ENCODE measurements at places on chromosomes 1 and 21. TPM values are rescaled to one million over a fixed set of nuclear protein-coding genes. Genes with fewer than 3 reads are reported as not detected.

Gene TMPRSS15
- 0.07 TPM for total RNA-seq

GRCh38 chr1:5998051-5998905, 6.1 kb upstream of the NPHP4 start:
- H3K27me3 ChIP-seq = no peaks in the 10 kb centered on the region
- DNase-seq = no peak
- no peak overlapping the region for H3K27ac ChIP-seq
- H3K4me1 ChIP-seq = peaks cover 2% of the 10 kb centered on the region
- no peak overlapping the region for H3K4me3 ChIP-seq
- H3K36me3 ChIP-seq = no peaks in the 10 kb centered on the region

GRCh38 chr1:86224651-86225310, 68.2 kb upstream of the COL24A1 start:
- H3K27ac ChIP-seq = no peak overlapping the region
- no peak for DNase-seq
- H3K4me1 ChIP-seq = no peaks in the 10 kb centered on the region
- H3K27me3 ChIP-seq = no peaks in the 10 kb centered on the region
- H3K4me3 ChIP-seq = no peak overlapping the region
- H3K36me3 ChIP-seq = no peaks in the 10 kb centered on the region

DNA sequence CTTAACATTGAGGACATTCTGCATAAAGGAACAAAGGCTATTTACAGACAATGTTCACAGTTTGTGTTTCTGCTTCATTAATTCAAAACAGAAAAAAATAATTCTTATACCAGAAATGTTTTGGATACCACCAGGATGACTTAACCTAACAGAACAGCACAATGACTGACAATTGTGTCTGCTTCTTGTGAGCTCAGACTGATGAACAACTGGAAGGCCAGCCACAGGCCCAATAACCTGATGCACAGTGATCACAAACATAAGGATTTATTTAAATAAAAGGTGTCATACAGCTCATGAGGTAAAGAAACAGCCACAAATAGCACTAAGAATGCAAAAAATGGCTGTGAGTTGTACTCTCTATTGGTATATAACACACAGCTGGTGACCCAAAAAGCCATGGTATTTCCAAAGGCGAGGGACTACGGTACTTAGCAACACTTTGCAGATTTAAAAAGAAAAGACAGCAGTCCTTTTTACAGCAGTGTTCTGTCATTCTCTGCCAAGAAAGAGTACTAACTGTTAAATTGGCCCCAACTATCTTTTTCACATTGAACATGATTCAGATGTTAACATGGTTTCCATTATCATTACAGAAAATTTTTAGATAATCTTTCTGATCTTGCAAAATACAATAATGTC, 32.1 kb upstream of the DDAH1 start:
- no peaks in the 10 kb centered on the region for H3K27me3 ChIP-seq
- no peak for DNase-seq
- H3K4me1 ChIP-seq = no peaks in the 10 kb centered on the region
- no peak overlapping the region for H3K4me3 ChIP-seq
- H3K27ac ChIP-seq = no peak overlapping the region
- no peaks in the 10 kb centered on the region for H3K36me3 ChIP-seq

DNA sequence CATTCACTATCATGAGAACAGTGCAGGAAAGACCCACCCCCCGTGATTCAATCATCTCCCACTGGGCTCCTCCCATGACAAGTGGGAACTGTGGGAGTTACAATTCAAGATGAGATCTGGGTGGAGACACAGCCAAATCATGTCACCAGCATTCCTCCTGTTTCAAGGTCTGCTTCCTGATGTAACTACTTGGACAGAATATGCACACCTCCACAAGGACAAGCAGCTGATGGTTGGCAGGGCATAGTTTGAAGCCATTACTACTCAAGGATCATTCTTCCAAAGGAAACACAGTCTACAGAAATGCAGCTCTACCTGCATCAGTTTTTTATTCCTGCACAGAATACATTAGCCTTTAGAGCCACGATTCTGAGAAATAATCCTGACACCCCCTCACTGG, 28.5 kb upstream of the RNF2 start:
- no peaks in the 10 kb centered on the region for H3K4me1 ChIP-seq
- H3K27ac ChIP-seq = no peak overlapping the region
- no peaks in the 10 kb centered on the region for H3K27me3 ChIP-seq

Data from uterus (tissue), 4 donors.